Body of pancreas (tissue), 4 donors: ENCODE measurements at places on chromosomes 5 and 9. TPM values are rescaled to one million over a fixed set of nuclear protein-coding genes. Genes with fewer than 3 reads are reported as not detected.

DNA sequence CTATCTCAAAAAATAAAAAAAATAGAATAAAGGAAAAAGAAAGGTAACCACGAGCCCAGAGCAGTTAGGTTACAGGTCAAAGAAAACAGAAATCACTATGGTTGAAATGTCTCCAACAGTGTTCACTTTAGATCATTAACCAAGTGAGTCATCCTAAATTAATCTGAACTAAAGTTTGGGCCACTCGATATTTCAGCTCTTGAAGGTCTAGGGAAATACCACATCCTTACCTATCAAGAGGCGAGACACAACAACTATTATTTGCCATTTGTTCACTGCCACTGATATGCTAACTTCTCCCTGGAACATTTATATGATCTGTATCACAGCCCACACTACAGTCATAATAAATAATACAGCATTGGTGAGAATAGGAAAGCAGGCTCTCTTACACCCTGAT, 111.3 kb upstream of the NR5A1 start:
- no peak for DNase-seq

- no peak for DNase-seq
Measured at GRCh38 chr5:108541836-108542235, 159.9 kb upstream of the FBXL17 start.

- DNase-seq, result no peak
Measured at GRCh38 chr9:88551546-88552137, 16.7 kb downstream of the NXNL2 start.

GRCh38 chr9:89191004-89191403, 12.4 kb upstream of the SHC3 start:
- DNase-seq, result no peak

DNA sequence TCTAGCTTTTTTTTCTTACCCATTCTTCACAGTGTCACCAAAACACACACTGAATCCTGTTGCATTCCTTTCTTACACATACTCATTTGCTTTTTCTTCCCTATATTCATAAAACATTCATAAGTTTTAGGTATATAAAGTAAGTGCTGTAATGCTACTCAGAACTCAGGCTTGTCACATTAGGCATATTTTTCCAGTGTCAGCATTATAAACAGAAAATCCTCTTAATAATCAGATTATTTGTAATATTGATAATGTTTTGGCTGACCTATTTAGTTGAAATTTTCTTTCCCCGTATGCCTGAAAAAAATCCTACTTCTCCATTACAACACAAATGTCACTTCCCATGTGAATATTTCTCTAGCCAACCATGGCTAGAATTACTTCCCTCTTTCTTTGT, 743.0 kb upstream of the NUDT12 start:
- no peak for DNase-seq

- DNase-seq, result no peak
Measured at GRCh38 chr9:120775859-120776258, 17.4 kb downstream of the FBXW2 start.

Gene MSX2
- not detected for total RNA-seq
